ENCODE measurements at places on chromosomes 5 and 9. TPM values are rescaled to one million over a fixed set of nuclear protein-coding genes. Genes with fewer than 3 reads are reported as not detected.

DNA sequence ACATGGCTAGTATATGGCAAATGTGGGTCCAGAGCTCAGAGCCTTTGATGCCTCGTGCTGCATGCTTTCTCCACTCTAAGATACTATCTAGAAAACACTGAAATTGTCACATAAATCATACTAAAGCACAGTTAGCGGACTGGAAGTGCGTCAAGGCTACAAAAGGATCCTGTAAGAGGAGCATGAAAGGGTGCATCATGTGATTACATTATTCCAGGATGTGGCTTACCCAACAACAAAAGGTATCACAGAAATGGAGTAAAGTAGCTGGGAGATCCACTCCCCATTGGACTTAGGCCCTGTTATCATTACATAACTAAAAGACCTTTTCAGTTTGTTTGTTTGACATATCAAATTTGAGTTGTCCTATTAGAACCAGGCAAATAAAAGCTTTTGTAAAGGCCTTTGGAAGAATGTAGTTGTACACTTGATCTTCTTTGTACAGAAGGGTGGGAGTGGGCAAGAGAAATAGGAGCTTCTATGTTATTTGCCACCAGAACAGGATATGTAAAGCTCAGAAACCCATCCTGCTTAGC, 6.9 kb downstream of the SLC31A1 start:
- no peak for DNase-seq

- DNase-seq = no peak
These were observed 341.5 kb upstream of the CCNH start for GRCh38 chr5:87754009-87754757.

DNA sequence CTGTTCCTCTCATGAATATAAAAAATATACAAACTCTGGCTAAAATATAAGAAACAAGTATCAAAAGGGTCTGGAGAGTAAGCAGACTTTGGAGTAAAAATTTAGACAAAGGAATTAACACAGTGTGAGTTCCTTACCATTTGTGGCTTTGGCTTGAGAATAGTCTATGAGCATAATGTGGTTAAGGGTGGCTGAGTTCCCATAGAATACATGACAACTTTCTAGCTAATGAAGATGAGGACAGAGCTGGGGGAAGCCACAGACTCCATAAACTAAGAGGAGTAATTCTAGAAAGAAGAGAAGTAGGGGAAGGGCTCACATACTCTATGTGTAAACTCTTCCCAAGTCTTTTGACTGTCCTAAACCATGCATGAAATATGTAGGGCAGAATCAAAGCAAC, 79.4 kb downstream of the CAAP1 start:
- DNase-seq = no peak

EPB41L4A gene
- total RNA-seq = not detected

- DNase-seq = no peak
These were observed 178.4 kb downstream of the GNA14 start for GRCh38 chr9:77469515-77470231.

DNA sequence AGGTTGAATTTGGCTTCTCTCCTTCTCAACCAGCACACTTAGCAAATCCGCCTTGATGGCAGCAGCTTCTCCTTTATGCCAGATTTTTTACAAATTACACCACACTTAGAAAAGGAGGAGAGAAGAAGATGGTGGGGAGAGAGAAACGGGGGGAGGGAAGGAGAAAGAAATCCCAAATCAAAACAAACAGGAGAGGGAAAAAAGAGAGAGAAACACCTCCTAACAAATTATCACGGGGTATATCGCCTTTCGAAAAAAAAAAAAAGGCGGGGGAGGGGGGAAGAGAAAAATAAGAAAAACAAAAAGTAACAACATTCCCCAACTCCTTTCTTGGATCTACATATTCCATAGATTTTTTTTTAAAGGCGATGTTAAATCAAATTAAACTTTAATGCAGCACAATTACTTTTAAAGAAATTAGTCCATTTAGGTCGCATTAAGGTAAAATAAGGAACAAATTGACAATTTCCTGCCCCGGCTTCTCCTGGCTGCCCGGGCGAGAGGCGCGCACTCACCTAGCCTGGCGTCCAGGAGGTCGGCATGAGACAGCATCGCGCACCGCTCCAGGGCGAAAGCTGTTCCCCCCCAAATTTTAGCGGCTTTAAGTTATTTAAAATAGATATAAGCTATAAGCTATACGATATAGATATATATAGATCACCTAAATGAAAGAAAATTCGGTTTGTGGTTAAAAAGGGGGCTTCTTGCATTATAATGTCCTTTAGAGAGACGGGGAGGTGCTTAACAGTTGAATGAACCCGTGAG, at the start of gene OTP:
OTP (minus strand) TSS at position 716 of the 765 bp plus-strand sequence; CDS start at position 552, 164 bp downstream.
- DNase-seq = no peak

- no peak for DNase-seq
These were observed 188.6 kb downstream of the CARTPT start for GRCh38 chr5:71907608-71908145.

GRCh38 chr5:172939611-172940267, 19.5 kb upstream of the RPL26L1 start:
- no peak for DNase-seq

GRCh38 chr9:13100914-13101572, 178.4 kb downstream of the MPDZ start:
- no peak for DNase-seq

CDX1 gene
- not detected for total RNA-seq

P4HA2 gene
- total RNA-seq = 0.47 TPM

DNA sequence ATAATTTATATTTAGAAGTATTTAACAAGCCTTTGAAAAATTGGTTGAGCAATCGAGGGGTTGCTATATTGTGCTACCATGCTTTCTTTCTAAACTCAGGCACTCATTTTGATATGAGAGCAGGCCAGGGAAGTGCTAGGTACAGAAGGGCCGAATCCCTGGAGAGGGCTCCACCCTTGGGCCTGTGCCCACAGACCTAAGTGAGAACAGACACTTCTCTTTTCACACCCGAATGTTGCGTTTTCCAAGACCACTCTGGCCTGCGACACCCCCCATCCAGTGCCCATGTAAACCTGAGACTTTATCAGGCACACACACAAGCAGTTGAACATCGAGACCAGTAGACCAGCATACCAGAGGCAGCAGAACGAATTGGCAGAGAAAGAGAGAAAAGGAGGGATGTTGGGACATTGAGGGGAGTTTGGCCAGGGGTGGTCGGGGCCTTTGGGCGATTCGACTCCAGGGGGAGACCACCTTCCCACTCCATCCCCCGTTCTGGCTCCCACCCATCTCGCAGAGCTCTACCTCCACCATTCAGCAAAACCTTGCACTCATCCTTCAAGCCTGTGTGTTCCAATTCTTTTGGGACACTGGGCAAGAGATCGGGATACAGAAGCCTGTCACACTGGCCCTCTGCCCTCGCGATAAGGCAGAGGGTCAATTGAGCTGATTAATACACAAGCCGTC, 134.8 kb downstream of the FBXO4 start:
- DNase-seq = no peak

DNA sequence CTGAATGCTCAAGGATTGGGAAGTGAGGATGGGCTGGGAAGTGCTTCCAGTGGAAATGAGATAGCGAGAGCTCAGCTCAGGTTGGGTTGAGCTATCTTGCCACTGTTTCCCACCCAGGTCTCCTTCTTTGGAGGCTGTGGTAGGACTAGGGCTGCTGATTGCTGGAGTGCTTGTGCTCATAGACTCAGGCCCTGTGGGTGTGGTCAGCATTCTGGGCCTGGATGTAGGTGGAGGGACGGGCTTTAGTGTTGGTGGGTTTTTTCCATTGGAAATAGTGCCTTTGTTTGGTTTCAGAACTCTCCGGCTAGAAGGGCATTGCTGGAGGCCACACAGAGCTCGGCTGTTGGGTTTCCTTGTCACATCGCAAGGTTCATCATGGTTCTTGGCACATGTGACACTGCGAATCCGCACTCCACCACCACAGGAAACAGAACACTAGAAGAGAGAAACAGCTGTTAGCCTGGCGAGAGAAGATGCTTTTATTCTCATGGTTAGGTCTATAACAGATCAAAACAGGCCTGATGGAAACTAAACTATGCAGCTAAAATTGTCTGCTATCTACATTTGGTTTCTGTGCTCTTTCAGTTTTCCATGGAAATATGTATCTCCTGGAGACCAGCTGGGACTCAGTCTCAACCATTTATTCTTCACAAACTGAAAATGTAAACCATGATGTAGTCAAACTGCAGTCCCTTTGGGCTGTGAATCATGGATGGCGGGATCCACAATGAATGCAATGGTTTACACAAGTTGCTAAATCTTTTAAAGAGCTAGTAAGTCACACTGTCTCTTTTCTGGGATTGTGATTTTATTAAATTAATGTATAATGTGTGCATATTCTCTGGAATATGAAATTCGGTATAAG, 136.2 kb downstream of the TARS1 start:
- DNase-seq = no peak

FAM114A2 gene
- 25.9 TPM for total RNA-seq

MYOZ3 gene
- total RNA-seq = 0.17 TPM

DNA sequence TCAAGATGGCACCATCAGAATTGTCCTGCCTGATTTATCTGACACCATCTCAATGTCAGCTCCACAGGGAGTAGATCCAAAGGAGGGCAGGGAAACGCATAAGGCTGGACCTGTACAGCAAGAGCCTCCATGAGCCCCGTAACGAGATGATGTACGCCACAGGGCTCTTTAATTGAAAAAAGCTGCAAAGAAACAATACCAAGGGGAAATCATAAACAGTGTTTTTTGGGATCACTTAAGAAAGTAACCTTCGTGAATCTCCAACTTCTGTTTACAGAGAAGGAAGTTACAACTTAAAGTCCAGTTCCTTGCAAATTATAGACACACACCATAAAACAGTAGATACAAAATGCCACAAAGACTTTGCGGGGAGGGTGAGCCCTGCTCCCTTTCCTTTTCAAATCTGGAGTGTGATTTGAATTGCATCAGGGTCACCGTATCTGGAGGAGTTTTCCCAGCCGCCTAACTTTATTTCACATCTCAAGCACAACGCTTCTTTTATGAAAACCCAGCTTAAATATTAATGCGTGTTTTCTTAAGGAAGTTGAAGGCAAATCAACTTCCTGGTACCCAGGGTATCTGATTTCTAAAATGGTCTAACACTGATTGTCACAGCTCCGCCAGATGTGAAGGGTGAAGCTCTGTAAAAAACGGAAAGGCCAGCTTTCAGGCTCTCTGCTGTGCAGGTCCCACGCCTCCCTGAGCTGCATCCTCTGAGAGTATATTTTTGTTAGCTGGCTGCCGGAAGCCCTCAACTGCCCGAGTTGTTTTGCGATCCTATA, 88.9 kb downstream of the EBF1 start:
- no peak for DNase-seq

GRCh38 chr5:132473019-132473531, 17.5 kb downstream of the IRF1 start:
- peak; percentile 86 for DNase-seq

GRCh38 chr5:140672455-140673186, 755 bp downstream of the DND1 start:
- peak; percentile 51 for DNase-seq

DNA sequence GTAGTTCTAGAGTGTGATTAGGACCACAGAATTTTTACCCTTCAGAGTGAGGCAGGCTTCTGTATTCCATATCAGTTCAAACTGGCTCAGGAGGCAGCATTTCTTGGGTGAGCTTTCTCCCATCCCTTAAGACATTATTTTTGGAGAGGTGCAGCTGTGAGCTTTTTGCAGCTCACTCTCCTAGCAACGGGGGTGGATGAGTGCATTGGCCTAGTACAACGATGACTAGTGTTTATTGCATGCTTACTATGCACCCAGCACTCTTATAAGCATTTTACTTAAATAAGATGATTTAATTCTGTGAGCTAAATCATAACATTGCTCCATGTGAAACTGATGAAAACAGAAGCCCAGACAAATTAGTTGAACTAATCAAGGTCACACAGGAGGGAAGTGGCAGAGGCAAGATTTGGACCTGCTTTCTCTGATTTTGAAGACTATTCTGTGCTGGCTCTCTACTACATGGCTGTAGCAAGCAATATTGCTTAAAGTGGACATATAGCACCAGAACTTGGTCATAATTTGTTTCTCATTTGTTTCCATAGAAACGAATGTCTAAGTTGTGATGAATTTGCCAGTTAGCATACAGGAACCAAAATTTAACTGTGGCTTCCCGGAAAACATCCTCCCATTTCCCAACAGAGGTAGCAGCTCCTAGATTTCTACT, 372.1 kb upstream of the RIOK2 start:
- no peak for DNase-seq

DNA sequence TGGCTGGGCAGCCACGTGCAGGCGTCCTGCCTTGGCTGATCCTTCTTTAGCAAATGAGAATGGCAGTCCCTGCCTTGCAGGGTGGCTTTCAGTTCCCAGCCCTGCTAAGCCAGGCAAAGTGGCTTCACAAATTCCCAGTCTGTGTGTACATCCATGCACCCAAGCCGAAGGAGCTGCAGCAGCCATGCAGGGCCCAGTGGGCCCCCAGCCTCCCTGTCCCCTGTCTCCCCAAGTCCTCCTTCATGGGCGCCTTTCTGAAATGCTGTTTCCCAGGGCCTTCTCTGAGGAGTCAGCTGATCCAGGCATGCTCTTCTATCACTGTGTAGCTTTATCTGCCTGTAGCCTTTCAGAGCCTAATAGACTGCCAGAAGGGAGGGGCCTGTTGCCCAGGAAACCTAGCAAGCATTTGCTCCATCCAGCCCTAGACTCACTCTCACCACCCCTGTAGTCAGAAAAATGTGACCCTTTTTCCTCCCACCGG, 47.4 kb upstream of the SHC3 start:
- DNase-seq = no peak

DNA sequence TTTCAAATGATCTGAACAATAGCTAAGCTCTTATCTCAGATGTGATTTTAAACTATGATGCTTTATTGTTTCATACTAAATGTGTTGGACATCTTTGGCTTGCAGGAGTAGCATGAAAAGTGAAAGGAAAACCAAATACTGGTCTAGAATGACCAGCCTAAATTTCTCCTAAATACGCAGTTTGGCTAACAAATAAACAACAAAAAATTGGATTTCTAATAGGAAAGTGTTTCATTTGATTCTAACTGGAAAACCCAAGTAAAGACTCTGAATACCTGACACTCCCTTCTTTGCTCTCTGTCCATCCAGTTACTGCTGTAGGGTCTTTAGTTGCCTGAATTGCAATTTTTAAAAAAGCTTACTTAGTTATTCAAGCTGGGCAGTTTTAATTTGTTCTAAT, 111.7 kb upstream of the ACOT12 start:
- no peak for DNase-seq

BTNL3 gene
- not detected for total RNA-seq

PTGES gene
- 0.31 TPM for total RNA-seq

PCDHB12 gene
- not detected for total RNA-seq

KYAT1 gene
- 29.6 TPM for total RNA-seq

TEX48 gene
- total RNA-seq = not detected
